ENCODE measurements at places on chromosomes 1 and 21.

- DNase-seq, result no peak
Observed at GRCh38 chr1:49013079-49013478, 236.4 kb upstream of the BEND5 start.

GRCh38 chr1:26582836-26583460 lies 53.4 kb downstream of the RPS6KA1 start:
- no peak for DNase-seq

DNA sequence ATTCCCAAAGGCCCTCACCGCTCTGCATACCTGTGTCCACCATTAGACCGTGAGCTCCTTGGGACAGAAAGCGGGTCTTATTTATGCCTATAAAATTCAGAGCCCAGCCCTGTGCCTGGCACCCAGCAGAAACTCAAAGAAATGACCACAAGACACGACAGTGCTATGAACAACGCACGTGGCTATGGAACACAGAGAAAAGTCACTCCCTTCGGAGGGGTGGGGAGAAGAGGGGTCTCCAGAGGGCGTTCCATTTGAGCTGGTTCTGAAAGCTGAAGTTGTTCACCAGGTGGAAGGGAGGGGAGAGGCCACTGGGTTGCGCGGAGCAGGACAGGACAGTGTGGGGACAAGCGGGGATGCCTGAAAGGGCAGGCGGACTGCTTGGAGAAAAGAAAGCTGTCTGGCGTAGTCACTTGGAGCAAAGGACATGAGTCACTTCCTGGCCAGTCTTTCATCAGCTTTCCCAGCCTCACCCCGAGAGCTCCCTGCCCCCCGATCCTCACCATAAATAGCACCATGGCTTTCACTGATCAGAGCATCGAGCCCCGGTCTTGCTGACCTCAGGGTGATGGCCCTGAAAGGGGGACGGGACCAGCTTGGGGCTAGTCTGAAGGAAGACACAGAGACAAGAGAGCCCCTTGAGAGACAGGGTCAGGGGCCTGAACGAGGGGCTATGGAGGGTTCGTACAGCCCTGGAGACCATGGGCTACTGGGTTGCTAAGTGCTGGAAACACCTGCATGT lies 28.5 kb downstream of the ECE1 start:
- peak; percentile 94 for DNase-seq

- DNase-seq, result no peak
Observed at GRCh38 chr1:5348732-5349465, 643.3 kb downstream of the NPHP4 start.

- no peak for DNase-seq
Observed at GRCh38 chr21:42578034-42578433, 64.4 kb downstream of the SLC37A1 start.

DNA sequence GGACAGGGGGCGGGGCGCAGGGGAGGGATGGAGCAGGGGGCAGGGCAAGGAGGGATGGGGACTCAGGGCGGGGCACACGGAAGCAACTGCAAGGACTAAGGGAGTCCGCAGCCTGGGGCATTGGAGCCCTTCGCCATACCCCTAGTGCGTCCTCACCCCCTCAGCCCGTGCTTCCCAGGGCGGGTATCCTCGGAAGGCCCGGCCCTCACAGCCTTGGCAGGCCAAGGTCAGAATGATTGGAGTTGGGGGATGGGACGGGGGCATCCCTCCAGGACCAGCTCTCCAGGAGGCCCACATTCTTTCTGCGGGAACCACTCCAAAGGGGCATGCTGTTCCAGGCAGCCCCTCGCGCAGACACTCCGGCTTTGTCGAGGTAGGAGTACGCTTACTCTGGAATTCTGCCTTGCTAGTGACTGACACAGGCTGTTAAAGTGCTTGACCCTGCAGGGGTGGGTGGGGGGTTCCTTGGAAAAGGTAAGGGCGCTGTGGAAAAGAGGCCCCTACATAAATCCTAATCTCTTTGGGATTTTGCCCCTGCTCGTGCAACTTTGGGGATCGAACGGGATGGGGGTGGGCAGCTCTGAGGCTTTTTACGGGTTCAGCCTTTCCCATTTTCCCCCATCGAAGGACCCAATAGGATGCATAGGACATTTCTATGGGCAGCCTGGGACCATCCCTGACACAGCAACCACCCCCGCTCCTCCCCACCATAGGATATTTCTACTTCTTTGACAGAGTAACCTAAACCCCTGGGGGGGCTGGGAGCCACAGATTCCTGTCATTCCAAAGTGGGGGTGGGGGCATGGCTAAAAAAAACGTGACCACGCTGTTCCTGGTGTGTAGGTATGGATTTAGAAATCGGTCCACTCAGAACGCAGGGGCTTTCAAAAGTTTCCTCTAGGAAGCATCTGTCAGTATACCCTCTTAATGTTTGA lies 738 bp upstream of the TRIM11 start:
- no peak for DNase-seq

DNA sequence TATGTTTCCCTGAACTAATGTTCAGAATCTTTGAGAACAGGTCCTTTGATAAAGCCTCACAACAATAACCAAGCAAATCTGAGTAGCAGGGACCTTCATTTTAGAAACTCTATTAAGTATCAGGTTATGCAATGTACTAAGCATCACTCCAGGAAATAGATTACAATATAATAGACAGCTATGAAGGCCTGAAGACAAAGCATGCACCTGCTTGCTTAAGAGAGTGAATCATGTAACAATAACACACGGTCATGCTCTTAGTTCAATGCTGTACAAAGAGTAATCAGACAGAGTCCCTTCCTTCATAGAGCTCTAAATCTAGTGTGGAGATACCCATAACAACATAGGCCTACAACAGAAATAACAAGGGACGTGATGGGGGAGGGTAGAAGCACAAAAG lies 8.1 kb upstream of the CMPK1 start:
- no peak for DNase-seq

DNA sequence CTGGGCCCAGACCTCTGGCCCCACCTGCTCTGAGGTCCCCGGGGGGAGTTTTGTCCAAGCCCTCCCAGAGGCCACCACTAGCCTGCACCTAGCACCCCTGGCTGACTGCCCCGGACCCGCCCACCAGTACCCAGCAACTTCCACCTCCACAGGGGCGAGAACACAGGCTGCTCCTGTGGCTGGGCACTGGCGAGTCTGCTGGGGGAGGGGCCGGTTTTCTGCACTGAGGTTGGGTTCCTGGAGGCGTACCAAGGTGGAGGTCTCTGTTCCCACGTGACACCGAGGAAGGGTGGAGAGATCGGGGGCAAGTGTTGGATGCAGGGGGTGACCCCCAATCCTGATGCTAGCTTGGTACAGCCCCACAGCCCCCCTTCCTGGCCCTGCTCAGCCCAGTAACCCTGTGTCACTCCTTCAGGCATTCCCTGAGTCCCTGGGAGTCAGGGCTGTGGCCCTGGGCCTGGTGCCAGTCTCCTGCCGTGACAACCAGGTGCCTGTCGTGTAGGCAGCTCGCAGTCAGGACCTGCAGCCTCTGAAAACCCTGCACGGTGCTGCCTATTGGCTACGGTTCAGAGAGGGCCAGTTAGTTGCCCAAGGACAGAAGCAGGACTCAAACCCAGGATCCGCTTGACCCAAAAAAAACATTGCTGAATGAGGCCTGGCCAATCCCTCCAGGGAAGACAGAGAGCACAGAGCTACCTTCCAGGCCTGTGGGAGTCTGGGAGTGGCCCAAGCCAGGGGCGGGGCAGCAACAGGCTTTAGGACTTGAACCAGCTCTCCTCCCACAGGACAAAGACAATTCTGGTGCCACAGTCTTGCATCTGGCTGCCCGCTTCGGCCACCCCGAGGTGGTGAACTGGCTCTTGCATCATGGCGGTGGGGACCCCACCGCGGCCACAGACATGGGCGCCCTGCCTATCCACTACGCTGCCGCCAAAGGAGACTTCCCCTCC lies 3.1 kb downstream of the ESPN start:
- DNase-seq, result no peak

DNA sequence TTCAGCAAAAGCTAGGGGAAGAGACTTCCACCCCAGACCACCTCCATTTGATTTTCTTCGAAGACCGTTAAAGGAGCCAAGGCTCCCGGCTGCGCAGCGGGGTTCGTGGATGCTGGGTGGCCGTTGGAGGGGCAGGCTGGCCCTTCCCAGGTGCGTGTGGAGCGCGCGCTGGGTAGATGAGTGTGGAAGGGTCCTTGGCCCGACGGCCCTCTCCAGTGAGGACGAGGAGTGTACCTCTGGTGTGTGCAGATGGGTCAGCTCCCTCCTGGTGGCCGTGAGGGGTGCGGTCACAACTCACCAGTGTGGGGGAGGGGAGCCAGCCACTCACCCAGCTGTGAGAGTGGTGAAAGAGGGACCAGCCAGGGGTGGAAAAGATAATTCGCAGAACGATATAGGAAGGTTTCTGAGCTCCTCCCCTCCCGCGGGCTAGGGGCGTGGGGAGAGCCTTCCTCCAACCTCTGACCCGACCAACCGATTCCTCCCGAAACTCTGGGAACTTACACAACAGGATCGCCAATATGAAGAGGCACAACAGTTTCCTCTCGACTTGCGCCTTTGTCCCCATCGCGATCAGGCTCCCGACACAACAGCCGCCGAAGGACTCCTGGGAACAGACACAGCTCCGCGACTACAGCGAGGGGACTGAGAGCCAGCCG lies at the start of gene F11R:
Gene F11R, minus strand, starts transcription at position 644 of the 656 bp plus-strand sequence. Its CDS starts 79 bp downstream, at position 565.
- DNase-seq, result no peak

DNA sequence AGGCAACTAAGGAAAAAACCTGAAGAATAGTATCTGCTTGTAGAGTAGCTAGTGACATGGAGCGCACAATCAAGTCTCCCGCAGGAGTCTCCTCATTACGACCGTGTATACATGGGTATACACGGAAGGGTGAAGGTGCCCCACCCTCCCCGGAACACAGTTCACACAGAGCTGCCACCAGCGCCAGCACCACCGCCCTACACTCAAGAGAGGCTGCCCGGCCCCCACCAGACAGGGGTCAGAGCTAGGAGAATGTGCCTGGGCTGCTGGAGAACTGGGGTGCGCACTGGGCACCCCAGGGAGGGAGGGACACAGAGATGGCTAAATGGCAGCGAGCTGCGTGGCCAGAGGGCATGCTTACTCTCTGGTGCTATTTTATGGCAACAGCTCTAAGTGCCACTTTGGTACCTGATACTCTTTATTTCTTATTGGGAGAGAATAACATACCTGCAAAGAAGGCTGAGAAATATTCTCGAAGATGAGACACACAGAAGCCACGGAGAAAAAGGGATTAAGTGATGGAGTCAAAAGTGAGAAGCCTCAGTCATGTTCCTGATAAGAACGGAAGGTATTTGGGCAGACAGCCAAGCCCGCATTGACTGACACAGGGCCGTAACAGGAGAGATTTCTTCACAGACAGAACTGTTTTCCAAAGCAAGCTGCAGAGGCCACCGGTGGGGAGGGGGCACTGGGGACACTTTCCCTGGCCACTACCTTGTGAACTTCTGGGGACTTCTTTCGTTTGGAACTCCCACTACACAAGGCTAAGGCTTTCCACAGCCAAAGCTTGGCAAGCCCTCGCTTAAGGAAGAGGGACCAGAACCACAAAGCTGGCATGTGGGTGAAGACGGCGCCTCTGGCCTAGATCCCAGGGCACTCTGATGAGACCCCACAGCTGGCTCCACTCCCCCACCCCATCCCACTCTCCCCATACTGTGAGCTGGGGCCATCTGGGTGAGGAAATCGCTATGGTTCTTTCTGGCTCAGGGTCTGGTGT lies 108.0 kb downstream of the PGBD5 start:
- no peak for DNase-seq

DNA sequence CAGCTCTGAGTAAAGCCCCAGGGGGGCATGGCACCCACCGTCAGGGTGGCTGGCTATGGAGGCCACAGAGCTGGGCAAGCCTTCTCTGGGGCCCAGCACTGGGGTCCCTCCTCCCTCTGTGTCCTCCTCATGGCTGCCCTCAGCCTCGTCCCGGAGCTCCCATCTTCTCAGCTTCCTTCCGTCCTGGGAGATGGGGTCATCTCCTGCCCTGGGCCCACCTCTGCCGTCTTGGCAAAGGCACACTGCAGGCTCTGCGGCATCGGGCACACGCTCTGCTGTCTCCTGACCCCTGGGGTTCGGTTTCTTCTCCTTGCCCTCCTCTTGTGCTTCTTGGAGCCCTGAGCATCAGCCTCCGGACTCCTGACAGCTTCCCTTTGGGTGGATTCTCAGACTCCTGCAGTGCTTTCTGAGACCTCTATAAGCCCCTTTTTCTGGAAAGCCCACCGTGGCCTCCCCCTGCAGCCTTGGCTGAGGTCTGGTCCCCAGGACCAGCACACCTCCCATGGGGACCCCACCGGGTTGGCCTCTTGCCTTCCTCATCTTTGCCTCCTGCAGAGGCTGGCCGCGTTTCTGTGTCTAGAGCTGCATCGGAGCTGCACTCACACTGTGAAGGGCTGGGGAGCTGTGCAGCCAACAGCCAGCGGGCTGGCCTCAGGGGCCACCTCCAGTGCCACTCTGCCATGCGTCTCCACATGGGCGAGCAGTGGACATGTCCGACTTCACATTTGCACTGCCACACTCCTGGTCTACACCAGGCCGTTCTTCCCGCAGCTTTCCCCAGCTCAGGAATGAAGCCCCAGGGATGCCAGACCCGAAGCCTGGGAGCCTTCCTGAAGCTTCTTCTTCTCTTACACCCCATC lies 11.6 kb downstream of the UMODL1 start:
- DNase-seq, result no peak

GRCh38 chr1:156383023-156383422 lies 14.0 kb downstream of the RHBG start:
- peak; percentile 60 for DNase-seq

- DNase-seq, result peak; percentile 84
Observed at GRCh38 chr1:201895913-201896807, 7.5 kb downstream of the SHISA4 start.

GRCh38 chr21:42043201-42043895 lies 27.8 kb upstream of the UMODL1 start:
- no peak for DNase-seq

- DNase-seq, result no peak
Observed at GRCh38 chr1:63874278-63874880, 100.6 kb downstream of the ROR1 start.

DNA sequence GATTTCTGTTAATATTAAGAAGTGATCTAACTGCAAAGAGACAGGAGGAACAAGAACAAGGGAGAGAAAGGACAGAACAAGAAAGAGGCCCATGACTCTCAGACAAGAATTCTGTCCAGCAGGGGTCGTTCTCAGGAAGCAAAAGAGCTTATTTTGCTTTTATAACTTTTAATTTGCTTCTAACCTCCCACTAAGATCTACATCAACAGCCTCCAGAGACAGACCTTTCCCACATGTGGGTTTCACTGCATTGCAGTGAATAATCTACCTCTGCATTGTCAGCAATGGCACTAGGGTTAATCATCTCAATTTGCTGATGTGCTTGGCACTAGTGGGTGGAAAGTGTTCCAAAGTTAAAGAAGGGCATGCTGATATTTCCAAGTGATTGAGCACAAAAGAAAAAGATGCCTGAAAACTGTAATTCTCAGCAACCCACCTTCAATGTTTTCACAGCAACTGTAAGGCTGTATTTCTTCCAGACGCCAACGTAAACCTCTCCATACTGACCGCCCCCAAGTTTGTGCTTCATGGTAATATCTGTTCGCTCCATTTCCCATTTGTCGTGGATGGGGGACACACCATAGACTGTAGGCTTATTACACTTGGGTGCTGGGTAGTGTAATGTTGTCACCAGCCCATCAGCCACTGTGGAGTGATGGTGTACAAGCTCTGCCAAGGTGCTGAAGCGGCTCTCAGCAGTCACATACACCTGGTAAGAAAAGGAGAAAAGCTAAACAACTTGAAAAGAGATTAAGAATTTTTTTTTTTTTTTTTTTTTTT lies 39.5 kb downstream of the TOR3A start:
- DNase-seq, result no peak

GRCh38 chr1:14495996-14496395 lies 102.5 kb upstream of the KAZN start:
- DNase-seq, result no peak

GRCh38 chr1:66237722-66238479 lies 296.1 kb upstream of the SGIP1 start:
- no peak for DNase-seq

GRCh38 chr1:35461966-35462651 lies 95.1 kb downstream of the KIAA0319L start:
- DNase-seq, result no peak

- DNase-seq, result no peak
Observed at GRCh38 chr1:111973150-111973790, 16.2 kb downstream of the KCND3 start.

Data from kidney capillary endothelial cell (primary cell).